ENCODE measurements at places on chromosomes 16 and 17. TPM values are rescaled to one million over a fixed set of nuclear protein-coding genes. Genes with fewer than 3 reads are reported as not detected.

GRN gene
- 214 TPM for total RNA-seq

MILR1 gene
- 0.75 TPM for total RNA-seq

FBXL16 gene
- total RNA-seq, result 0.09 TPM

SPATA32 gene
- not detected for total RNA-seq

TNFSF12 gene
- total RNA-seq, result 26.9 TPM

MYL4 gene
- total RNA-seq, result not detected

SEPTIN1 gene
- total RNA-seq, result 2.4 TPM

MPV17L gene
- not detected for total RNA-seq

C16orf46 gene
- total RNA-seq, result 0.34 TPM

DNA sequence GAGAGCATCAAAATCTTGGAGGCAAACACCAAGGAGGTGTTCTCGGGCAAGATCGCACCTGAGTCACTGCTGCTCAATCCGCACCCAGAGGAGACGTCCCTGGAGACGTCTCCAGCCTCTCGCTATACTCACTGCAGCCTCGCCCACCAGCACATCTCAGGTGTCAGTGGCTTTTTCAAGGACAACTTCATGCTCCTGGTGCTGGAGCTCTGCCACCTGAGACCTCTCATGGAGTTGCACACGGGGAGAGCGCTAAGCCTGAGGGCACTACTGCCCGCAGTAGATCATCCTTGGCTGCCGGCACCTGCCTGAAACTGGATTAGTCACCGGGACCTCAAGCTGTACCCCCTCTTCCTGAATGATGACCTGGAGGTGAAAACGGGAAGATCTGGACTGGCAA is 2.6 kb upstream of the MBTPS1 start:
- H3K4me1 ChIP-seq, result peaks cover 16% of the 10 kb centered on the region
- H3K27me3 ChIP-seq, result no peaks in the 10 kb centered on the region
- no peak overlapping the region for H3K4me3 ChIP-seq
- H3K27ac ChIP-seq, result no peak overlapping the region

DNA sequence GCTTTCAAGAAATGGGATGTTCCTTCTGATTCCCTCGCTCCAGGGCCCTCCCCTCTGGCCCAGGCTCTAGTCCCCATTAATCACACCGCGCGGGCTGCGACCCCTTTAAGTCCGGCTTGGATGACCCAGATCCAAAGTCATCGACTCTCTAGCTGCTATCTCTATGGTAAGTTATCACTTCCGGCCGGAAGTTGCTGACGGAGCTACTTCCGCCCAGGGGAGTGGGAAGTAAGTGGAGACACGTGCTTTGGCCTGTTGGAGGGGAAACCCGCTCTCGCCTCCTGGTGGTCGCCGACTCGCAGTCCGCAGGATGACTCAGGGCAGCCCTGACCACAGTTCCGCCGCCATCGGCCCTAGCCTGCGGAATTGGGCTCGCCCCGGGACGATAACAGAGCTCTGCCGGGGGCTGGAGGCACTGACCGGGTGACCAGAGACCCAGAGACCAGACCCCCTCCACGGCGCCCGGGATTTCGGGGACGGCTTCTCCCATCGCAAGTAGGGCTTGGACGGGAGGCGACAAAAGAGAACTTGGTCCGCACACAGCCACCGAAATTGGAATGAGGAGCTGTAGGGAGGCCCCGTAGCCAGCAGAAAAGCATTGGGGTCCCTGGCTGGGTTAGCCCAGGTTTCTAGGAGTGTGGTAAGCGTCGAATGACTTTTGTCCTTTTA is 52.2 kb upstream of the SEC14L1 start:
- peak overlapping the region; percentile 98 for H3K4me3 ChIP-seq
- H3K36me3 ChIP-seq, result peaks cover 24% of the 10 kb centered on the region
- H3K27ac ChIP-seq, result peak overlapping the region; percentile 87

GRCh38 chr17:44384823-44385286 is 4.6 kb downstream of the ITGA2B start:
- no peaks in the 10 kb centered on the region for H3K36me3 ChIP-seq
- no peak overlapping the region for H3K27ac ChIP-seq
- no peak for DNase-seq
- H3K4me1 ChIP-seq, result no peaks in the 10 kb centered on the region

GRCh38 chr17:4807605-4808377 is 839 bp downstream of the PLD2 start:
- peak overlapping the region; percentile 48 for H3K27ac ChIP-seq
- no peaks in the 10 kb centered on the region for H3K27me3 ChIP-seq
- peaks cover 17% of the 10 kb centered on the region for H3K36me3 ChIP-seq
- no peak for DNase-seq

- peak overlapping the region; percentile 98 for H3K27ac ChIP-seq
- H3K27me3 ChIP-seq, result no peaks in the 10 kb centered on the region
- peaks cover 47% of the 10 kb centered on the region for H3K36me3 ChIP-seq
- no peak for DNase-seq
- H3K4me1 ChIP-seq, result peaks cover 84% of the 10 kb centered on the region
- H3K4me3 ChIP-seq, result peak overlapping the region; percentile 17
These were observed 25.4 kb upstream of the ITGB4 start for GRCh38 chr17:75695830-75696271.

DNA sequence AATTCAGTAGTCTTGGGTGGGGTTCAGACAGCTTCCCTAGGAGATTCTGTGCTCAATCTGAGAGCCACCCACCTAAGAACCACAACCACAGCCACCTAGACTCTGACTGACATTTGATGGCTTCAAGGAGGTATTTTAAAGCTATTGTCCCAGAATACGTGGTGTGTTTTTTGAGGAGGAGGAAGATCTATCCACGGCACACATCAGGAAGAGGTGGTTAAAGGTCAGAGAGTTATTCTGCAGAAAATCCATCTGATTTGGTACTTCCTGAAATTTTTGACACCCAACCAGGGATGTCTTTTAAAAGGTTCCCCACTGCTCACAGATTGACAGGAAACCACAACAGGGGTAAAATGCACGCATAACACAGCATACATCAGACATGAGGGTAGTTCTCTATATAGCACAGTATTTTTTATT is 25.1 kb downstream of the SMARCE1 start:
- H3K4me3 ChIP-seq, result no peak overlapping the region
- H3K36me3 ChIP-seq, result no peaks in the 10 kb centered on the region
- H3K4me1 ChIP-seq, result peaks cover 7% of the 10 kb centered on the region
- no peak for DNase-seq
- peaks cover 12% of the 10 kb centered on the region for H3K27me3 ChIP-seq
- no peak overlapping the region for H3K27ac ChIP-seq

GRCh38 chr17:74276541-74277009 is 2.5 kb downstream of the DNAI2 start:
- H3K27me3 ChIP-seq, result peaks cover 3% of the 10 kb centered on the region
- no peak overlapping the region for H3K4me3 ChIP-seq
- DNase-seq, result no peak
- H3K36me3 ChIP-seq, result no peaks in the 10 kb centered on the region
- H3K4me1 ChIP-seq, result no peaks in the 10 kb centered on the region

GRCh38 chr17:82202981-82203380 is 9.7 kb downstream of the CCDC57 start:
- peaks cover 6% of the 10 kb centered on the region for H3K36me3 ChIP-seq
- H3K4me3 ChIP-seq, result no peak overlapping the region
- no peak overlapping the region for H3K27ac ChIP-seq
- no peaks in the 10 kb centered on the region for H3K27me3 ChIP-seq
- DNase-seq, result no peak

GRCh38 chr17:63082952-63083351 is 116.9 kb downstream of the TANC2 start:
- H3K27me3 ChIP-seq, result no peaks in the 10 kb centered on the region
- H3K4me1 ChIP-seq, result peaks cover 56% of the 10 kb centered on the region
- H3K4me3 ChIP-seq, result peak overlapping the region; percentile 17
- peak overlapping the region; percentile 81 for H3K27ac ChIP-seq

GRCh38 chr17:77887464-77888241 is 70.8 kb upstream of the TNRC6C start:
- peak overlapping the region; percentile 90 for H3K4me3 ChIP-seq
- peak; percentile 51 for DNase-seq
- H3K36me3 ChIP-seq, result no peaks in the 10 kb centered on the region
- peak overlapping the region; percentile 67 for H3K27ac ChIP-seq
- H3K4me1 ChIP-seq, result peaks cover 17% of the 10 kb centered on the region
- H3K27me3 ChIP-seq, result peaks cover 52% of the 10 kb centered on the region

GRCh38 chr17:2025622-2026309 is 632 bp upstream of the RTN4RL1 start:
- H3K4me3 ChIP-seq, result peak overlapping the region; percentile 77
- no peak overlapping the region for H3K27ac ChIP-seq
- peaks cover 32% of the 10 kb centered on the region for H3K4me1 ChIP-seq
- DNase-seq, result peak; percentile 58
- H3K27me3 ChIP-seq, result peaks cover 26% of the 10 kb centered on the region

- 0 out of 2 replicates have a peak overlapping the region, but pooled peaks have one; percentile 1 for H3K27ac ChIP-seq
- DNase-seq, result no peak
- H3K27me3 ChIP-seq, result no peaks in the 10 kb centered on the region
- no peak overlapping the region for H3K4me3 ChIP-seq
- no peaks in the 10 kb centered on the region for H3K36me3 ChIP-seq
- peaks cover 71% of the 10 kb centered on the region for H3K4me1 ChIP-seq
These were observed 86.1 kb downstream of the KANSL1 start for GRCh38 chr17:46106966-46107644.

GRCh38 chr17:44314524-44314868 is 6.1 kb downstream of the RUNDC3A start:
- peaks cover 47% of the 10 kb centered on the region for H3K27me3 ChIP-seq
- no peaks in the 10 kb centered on the region for H3K4me1 ChIP-seq
- DNase-seq, result no peak
- H3K36me3 ChIP-seq, result peaks cover 5% of the 10 kb centered on the region

DNA sequence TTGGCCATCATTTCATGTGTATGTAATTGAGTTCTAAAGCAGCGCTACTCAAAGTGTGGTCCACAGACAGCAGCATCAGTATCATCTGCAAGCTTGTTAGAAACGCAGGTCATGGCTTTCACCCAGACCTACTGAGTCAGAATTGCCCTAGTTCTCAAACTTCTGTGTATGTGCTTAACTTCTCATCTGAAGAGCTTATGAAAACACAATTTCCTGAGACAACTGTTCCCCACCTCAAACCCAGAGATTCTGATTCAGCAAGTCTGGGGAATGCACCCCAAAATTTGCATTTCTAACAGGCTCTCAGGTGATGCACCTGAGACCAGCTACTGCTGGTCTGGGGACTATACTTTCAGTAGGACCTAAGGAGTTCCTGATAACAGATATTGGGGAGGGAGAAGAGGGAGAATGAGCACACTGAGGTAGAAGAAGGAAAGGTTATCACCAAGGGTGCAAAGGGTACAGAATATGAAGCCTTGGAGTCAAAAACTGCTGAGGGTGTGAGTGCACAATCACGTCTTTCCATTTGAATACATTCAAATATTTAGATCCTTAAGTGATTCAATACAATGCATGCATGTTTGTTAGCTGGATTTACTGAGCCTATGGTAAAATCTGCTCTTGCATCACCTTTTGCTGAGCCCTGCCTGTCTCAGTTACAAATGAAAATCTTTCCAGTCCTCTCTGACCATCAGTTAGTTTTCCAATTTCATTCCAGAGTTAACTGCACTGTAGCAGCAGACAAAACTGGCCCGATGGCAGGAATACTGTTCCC is 29.2 kb upstream of the SKAP1 start:
- H3K27ac ChIP-seq, result no peak overlapping the region
- H3K36me3 ChIP-seq, result no peaks in the 10 kb centered on the region
- no peak overlapping the region for H3K4me3 ChIP-seq
- peaks cover 41% of the 10 kb centered on the region for H3K27me3 ChIP-seq

GRCh38 chr16:57570301-57571070 is 28.0 kb downstream of the ADGRG5 start:
- H3K27ac ChIP-seq, result no peak overlapping the region
- peaks cover 25% of the 10 kb centered on the region for H3K27me3 ChIP-seq
- no peak for DNase-seq
- H3K4me3 ChIP-seq, result no peak overlapping the region

GRCh38 chr17:43940630-43941029 is 1.6 kb downstream of the PPY start:
- H3K4me1 ChIP-seq, result peaks cover 33% of the 10 kb centered on the region
- H3K27ac ChIP-seq, result no peak overlapping the region
- no peak overlapping the region for H3K4me3 ChIP-seq
- DNase-seq, result peak; percentile 17
- peaks cover 14% of the 10 kb centered on the region for H3K27me3 ChIP-seq
- H3K36me3 ChIP-seq, result no peaks in the 10 kb centered on the region

DNA sequence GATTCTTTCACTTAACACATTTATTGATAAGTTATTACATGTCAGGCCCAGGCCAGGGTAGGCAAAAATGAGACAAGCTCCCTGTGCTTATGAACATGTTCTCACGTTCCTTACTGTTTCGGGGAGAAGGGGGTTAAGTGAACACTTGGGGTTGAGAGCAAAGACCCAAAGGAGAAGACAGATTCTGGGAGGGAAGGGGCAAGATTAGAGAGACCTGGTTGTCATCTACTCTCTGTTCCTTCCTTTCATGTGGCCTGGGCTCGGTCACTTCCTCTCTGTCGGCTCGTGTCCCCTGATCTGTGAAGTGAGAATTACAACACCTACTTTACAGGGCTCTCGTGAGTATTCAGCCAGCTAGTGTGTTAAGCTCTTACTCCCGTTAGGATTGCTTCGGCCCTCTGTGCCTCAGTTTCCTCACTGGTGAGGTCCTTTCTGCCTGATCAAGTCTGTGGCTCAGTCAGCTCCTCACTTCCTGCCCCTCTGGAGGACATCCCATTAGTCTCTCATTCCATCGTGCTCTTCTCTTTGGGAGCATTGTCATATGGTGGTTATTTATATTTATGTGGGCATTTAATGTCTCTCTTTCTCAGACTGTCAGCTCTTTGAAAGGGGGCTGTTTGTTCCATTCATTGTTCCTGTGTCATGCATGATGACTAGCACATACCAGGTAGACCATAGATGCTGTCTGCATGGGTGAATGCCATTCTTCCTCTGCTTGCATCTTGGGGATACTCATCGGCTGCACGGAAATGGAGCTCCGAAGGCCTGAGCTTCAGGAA is 38.9 kb downstream of the PLCG2 start:
- no peak for DNase-seq
- peaks cover 12% of the 10 kb centered on the region for H3K27me3 ChIP-seq

DNA sequence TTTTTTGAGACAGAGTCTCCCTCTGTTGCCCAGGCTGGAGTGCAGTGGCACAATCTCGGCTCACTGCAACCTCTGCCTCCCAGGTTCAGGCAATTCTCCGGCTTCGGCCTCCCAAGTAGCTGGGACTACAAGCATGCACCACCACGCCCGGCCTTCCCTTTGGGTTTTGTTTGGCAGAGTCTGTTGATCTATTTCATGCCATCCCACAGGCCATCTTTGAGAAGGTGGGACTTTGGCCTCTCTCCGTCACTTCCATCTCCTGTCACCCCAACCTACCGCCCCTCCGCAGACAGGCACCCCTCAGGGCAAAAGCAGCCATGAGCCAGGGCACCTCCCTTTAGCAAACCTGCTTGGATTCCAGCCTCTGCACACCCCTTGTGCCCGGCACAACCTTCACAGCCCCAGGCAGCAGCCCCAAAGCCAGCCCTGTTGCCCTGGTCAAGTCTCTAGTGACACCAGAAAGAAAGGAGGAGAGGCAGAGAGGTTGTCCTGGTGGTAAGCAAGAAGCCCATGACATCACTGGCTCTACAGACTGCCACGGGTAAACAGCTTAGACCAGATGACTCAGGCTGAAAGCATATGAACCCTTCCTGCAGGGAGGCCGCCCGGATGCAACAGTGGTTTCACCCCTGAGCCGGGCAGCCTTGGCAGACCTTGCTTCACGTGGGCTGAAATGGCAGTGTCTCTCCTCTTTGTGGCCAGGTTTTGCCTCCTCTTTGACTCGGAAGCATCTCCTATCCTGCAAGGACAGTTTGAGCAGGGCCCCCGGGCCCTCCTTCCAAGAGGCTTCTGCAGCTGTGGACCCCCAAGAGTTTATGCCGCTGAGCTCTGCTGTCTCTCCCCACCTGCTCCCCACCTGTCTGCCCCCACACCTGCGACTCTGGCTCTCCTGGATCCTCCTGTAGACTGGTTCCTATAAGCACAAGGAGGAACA is 8.1 kb upstream of the TIMP2 start:
- DNase-seq, result peak; percentile 96
- H3K4me3 ChIP-seq, result peak overlapping the region; percentile 84
- H3K27me3 ChIP-seq, result peaks cover 3% of the 10 kb centered on the region

- H3K4me3 ChIP-seq, result no peak overlapping the region
- peaks cover 31% of the 10 kb centered on the region for H3K36me3 ChIP-seq
These were observed 30.1 kb downstream of the GNGT2 start for GRCh38 chr17:49180303-49180702.
